ENCODE measurements at places on chromosomes 6 and 20. TPM values are rescaled to one million over a fixed set of nuclear protein-coding genes. Genes with fewer than 3 reads are reported as not detected.

- peak; percentile 8 for DNase-seq
Observed at GRCh38 chr20:38186788-38187221, 21.7 kb upstream of the TGM2 start.

The ENPP4 gene
- total RNA-seq = 3.5 TPM

The REM1 gene
- not detected for total RNA-seq

DNA sequence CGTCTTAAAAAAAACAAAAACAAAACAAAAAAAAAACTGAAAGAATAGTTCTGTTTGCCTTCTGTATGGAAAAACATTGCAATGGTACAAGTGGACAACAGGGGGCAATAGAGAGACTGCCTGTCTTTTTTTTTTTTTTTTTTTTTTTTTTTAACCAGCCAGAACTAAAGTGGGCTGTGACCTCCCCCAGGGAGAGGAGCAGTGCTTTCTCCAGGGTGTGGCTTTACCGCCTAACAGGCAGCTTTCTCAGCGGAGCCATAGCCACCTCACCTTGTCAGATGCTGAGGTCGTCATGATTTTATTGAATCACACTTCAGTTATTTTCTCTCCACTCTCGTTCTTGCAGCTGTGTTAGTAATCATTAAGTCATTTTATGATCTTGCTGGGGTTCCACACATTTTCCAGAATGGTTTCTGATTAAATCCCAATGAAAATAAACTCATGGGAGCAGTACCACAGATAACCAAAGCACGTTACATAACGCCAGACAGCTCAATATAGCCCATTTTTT lies 78.4 kb downstream of the GMPR start:
- peak; percentile 80 for DNase-seq

The VSX1 gene
- total RNA-seq = not detected

The CLPSL1 gene
- total RNA-seq = not detected

GRCh38 chr6:37085198-37085597 lies 79.7 kb downstream of the FGD2 start:
- no peak for DNase-seq

The BCAS4 gene
- 9.6 TPM for total RNA-seq

- DNase-seq = no peak
Observed at GRCh38 chr6:100335991-100336390, 128.7 kb downstream of the SIM1 start.

- no peak for DNase-seq
Observed at GRCh38 chr6:87687296-87687695, 14.7 kb downstream of the AKIRIN2 start.

The TMEM30A gene
- total RNA-seq = 59.4 TPM

GRCh38 chr6:154504865-154505449 lies 5.5 kb downstream of the CNKSR3 start:
- no peak for DNase-seq

The XRN2 gene
- 94.9 TPM for total RNA-seq

The ARMH2 gene
- not detected for total RNA-seq

The SLC35F1 gene
- total RNA-seq = 12.8 TPM

GRCh38 chr20:7736336-7736735 lies 203.9 kb downstream of the HAO1 start:
- no peak for DNase-seq

DNA sequence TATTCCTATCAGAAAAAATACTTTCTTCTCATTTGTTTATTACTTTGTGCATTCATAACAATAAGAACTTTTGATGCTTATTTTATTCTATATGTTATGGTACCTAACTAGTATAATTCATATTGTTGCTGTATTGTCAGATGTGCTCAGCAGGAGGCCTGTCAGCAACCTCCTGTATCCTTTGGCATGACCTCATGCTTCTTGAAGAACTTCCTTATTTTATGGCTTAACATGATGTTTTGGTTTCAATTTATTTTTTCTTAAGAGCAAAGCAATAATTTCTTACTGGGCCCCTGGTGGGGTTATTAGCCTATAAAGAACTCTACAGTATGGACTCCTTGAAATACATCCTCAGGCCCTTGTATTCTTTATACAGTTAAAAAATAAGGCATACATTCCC lies 17.3 kb downstream of the GGTLC1 start:
- DNase-seq = no peak

The SOX18 gene
- total RNA-seq = 2.3 TPM

DNA sequence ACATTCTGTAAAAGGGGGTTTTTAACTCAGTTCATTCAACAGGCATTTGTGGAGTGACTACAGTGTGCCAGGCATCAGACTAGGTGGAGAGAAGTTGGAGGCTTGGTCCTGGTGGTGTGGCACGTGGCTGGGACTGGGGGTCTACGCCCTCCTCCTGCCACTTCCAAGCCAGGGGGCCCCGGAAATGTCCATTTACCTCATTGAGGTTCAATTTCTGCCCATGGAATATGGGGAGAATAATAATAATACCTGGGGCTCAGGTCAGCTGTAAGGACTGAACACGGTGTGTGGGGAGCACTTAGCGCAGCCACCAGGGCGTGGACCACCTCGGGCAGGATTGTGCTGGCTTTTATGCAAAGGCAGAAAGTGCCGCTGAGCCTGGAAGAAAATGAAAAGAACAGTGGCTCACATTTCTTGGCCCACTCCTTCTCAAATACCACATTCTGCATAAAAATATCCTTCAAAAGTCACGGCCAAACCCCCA lies 229.4 kb downstream of the ANKRD60 start:
- DNase-seq = no peak

The SASH1 gene
- 12.4 TPM for total RNA-seq

The DEFB132 gene
- not detected for total RNA-seq

The DOP1A gene
- 32.4 TPM for total RNA-seq

DNA sequence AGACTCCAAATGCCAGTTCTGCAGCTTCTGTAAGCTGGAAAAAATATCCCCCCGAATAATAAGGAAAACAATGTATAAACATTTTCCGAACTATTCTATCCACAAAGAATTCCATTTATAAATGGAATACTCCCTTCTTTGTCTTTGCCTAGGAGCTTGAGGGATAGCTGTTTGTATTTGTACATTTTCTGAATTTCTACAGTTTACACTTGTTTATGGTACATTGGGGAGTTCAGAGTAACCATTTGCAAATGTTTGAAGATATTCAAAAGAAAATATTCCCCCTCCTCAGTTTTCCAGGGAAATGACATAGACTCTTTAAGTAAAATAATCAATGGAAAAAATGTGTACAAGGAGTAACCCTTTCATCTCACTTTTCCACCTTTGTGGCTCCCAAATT lies 149.6 kb downstream of the SOBP start:
- no peak for DNase-seq

- DNase-seq = no peak
Observed at GRCh38 chr20:7716286-7716972, 223.8 kb downstream of the HAO1 start.

GRCh38 chr6:84763003-84763885 lies 1.2 kb downstream of the TBX18 start:
- DNase-seq = peak; percentile 79

The LPA gene
- total RNA-seq = 0.47 TPM

The GJA10 gene
- 0.42 TPM for total RNA-seq

The DNMT3B gene
- total RNA-seq = 63.9 TPM
